Neuronal stem cell (in vitro differentiated cells): ENCODE measurements at places on chromosomes 11 and 22.
A peak's percentile ranks its signal among the peaks of the same experiment; 100 is the strongest.

DNA sequence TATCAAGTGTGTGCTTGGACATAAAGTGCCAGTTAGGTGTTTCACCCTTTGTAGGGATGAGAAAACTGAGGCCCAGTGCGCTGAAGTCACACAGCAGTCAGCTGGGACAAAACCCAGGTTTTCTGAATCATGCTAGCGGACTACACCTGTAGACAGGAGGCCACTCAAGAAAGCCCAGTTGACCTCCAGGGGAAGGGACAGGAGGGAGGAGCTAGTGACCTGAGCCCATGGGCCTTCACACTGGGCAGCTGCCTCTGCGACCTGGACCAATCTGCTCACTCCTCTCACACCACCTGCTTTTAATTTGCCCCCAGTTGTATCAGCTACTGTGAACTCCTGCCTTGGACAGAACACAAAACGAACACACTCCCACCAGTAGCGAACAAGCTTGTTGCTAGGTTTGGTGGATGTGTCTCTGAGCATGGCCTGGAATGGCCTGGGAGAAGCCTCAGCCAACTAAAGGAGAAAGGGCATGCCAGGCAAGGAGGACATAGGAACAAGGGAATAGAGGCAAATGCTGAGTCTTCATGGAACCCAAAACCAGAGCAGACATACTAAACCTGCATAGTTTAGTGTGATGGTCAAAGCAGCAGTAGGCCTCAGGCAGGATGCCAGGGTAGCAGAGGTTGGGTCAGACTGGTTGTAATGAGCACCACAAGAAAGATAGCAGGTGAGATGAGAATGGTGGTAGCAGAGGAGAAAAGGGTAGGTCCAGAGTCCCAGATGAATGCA, 7.2 kb downstream of the LMO1 start:
- DNase-seq: no peak

GRCh38 chr11:2271077-2271326, 614 bp upstream of the ASCL2 start:
- no peak for DNase-seq

DNA sequence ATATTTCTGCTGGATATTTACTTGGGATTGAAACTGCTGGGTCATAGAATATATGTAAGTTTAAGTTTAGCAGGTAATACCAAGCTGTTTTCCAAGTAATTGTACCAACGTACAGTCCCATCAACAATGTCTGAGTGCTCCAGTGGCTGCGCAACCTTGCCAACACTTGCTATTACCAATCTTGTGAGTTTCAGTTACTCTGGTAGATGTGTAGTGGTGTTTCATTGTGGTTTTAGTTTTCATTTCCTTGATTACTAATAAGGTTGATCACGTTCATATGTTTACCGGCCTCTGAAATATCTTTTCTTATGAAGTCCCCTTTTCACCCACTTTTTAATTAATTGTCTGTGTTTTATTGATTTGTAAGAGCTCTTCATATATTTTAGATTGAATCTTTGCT, 370.6 kb upstream of the CADM1 start:
- DNase-seq: no peak

- DNase-seq: peak; percentile 1
Measured at GRCh38 chr11:106585061-106585460, 433.2 kb downstream of the GUCY1A2 start.

DNA sequence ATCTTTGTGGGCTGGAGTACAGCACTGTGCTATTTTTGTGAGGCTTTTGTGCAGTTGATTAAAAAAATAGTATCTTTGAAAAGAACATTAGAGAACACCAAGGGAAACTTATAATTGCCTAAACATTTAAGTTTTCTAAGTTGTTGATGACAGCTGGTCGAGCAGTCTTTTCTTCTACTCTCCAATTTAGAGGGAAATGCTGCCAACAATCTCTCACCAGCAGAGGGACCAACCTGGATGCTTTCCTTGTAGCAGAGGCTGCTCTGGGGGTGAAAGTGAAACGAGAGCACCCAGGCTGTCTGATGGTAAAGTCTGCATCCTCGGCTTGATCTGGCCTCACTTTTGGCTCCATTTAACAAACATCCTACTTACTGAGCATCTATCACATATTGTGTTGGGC, 1286.5 kb upstream of the TENM4 start:
- peak; percentile 8 for DNase-seq

GRCh38 chr11:66068923-66069714, 953 bp upstream of the PACS1 start:
- DNase-seq: no peak

DNA sequence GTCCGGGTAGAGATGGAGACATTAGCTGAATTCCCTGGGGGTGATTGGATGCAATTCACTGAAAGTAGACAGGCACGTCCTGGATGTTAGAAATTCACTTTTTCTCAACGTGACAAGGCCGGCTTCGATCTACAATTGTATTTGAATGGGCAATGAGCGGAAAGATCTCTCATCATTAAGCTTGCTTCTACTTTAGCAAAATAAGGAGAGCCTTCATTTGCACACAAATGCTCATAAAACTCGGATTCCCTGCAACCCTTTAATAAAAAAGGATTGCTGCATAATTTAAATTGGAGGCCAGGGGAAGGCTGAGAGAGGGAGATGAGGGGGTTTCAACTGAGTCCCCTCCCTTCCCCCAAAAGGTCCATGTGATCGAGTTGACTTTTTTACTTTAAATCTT, 10.6 kb upstream of the PAX6 start:
- no peak for DNase-seq

GRCh38 chr11:68997124-68997994, 15.7 kb downstream of the MRGPRF start:
- DNase-seq: no peak

- no peak for DNase-seq
Measured at GRCh38 chr11:7414973-7415817, 70.1 kb upstream of the OLFML1 start.

GRCh38 chr11:1727861-1728260, 22.5 kb downstream of the IFITM10 start:
- DNase-seq: no peak

- DNase-seq: no peak
Measured at GRCh38 chr11:108253176-108253575, 30.3 kb downstream of the ATM start.

DNA sequence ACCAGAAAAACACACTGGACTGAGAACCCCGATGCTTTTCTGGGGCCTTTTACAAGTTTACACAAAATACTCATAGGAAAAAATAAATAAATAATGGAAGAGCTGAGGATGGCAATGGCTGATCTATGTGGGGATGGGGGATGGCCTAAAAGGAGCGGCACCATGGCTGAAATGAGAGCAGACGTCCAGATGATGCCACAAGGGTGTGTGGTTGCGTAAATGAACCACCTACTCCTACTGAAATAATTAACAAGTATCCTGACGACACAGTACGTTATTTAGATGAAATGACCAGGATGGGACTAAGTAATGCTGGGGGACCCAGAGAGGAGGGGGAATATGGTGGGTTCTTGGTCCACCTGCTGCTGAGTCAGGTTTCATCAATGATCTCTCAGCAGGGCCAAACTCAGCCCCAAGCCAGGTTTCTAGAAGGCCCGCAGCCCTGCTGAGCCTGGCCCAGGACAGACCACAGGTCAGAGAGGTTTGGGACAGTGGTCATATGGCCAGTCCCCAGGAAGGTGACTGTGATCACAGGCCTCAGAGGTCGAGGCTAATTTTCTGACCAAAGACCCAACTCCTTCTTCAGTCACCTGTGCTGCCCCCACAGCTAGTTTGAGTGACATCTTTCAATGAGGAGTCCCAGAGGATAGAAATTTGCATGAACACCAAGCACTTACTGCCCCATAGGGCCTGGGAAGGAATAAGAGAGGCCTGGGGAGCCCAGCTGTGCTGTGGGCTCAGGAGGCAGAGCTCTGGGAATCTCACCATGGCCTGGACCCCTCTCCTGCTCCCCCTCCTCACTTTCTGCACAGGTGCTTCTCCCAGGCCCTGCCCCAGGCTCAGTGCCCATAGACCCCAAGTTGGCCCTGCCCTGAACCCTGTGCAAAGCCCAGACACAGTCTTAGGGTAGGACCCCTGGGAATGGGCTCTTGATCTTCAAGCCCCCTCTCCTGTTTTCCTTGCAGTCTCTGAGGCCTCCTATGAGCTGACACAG, 76.3 kb upstream of the IGLL5 start:
- no peak for DNase-seq

GRCh38 chr22:29647954-29648737, 44.7 kb downstream of the NF2 start:
- DNase-seq: no peak

GRCh38 chr11:61596990-61597389, 16.1 kb upstream of the SYT7 start:
- DNase-seq: no peak

- no peak for DNase-seq
Measured at GRCh38 chr11:109547356-109548027, 125.5 kb downstream of the C11orf87 start.

DNA sequence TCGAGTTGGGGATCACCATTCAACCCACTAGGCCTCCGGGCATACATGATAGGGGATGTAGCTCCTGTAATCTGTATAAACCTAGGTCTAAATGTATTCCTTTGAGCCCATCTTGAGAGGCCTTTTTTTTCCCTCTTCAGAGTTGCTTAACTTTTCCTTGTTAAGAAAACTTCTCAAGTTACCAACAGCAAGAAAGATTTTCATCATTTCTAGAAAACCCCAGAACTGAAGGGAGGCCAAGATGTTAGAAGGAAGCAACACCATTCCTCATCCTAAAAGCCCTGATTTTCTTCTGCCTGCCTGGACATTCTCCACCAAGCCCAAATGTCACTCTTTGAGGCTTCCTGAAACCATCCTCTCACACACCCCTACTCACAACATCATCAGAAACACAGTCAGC, 79.4 kb downstream of the TMPRSS5 start:
- no peak for DNase-seq

GRCh38 chr11:92204731-92205130, 19.9 kb upstream of the FAT3 start:
- DNase-seq: no peak

- DNase-seq: no peak
Measured at GRCh38 chr11:68302670-68303069, 9.7 kb upstream of the LRP5 start.

GRCh38 chr11:70668204-70669202, 270.2 kb downstream of the CTTN start:
- no peak for DNase-seq

GRCh38 chr11:61055776-61056175, 46.5 kb upstream of the CD5 start:
- no peak for DNase-seq

DNA sequence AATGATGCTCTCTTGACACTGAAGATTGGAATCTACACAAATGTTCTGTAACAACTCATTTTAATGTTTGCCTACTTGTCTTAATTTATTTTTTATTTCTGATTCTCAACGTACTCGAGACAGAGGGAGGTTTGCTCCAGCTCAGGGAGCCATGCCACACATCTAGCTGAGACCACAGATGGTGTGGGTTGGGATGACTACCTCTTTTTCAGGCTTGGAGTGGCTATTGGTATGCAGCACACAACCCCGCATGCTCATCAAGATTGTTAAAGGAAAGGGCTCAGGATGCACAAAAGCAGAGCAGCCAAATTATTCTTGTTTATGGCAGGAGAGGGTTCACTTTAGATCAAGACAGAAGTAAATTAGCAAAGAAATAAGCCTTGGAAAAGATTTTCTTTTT, 424.5 kb downstream of the OPCML start:
- DNase-seq: no peak

GRCh38 chr11:125262830-125263218, 98.3 kb downstream of the PKNOX2 start:
- peak; percentile 31 for DNase-seq

DNA sequence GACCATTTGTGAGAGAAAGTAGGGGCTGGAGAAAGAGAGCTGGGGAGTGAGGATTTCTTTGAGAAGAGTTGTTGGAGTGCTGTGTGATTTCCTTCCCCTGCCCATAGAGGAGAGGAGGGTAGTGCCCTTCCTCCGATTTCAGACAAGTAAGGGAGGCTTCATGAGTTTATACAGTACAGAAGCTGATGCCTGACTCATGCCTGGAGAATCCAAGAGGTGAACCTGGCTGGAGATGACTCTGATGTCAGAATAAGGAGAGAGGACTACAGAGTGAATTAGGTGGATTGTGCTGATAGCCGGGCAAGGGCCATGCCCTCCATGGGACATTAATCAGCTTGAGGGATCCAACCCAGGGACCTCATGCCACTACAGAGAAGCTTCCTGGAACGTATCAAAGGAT, 91.6 kb downstream of the FAR1 start:
- no peak for DNase-seq
